Caki2 (cell line): ENCODE measurements at places on chromosomes 7 and 10. TPM values are rescaled to one million over a fixed set of nuclear protein-coding genes. Genes with fewer than 3 reads are reported as not detected.

Gene ZNF365
- 3.4 and 10.1 TPM in 2 replicates for total RNA-seq

Gene LRRC4
- total RNA-seq: not detected in 2 replicates

Gene PLAU
- total RNA-seq: 27.6 and 31.4 TPM in 2 replicates

Gene FAM25G
- not detected in 2 replicates for total RNA-seq

Gene CNNM1
- total RNA-seq: 3.6 and 5.2 TPM in 2 replicates

Gene CCDC71L
- total RNA-seq: 9.7 and 24.4 TPM in 2 replicates

Gene DOCK4
- 3.5 and 9.5 TPM in 2 replicates for total RNA-seq
